Activated CD8-positive, alpha-beta memory T cell treated with anti-CD3 and anti-CD28 coated beads for 1 hour (primary cell): ENCODE measurements at places on chromosomes 3 and 15.

GRCh38 chr3:17207019-17207418 lies 322.3 kb downstream of the PLCL2 start:
- no peak for DNase-seq

DNA sequence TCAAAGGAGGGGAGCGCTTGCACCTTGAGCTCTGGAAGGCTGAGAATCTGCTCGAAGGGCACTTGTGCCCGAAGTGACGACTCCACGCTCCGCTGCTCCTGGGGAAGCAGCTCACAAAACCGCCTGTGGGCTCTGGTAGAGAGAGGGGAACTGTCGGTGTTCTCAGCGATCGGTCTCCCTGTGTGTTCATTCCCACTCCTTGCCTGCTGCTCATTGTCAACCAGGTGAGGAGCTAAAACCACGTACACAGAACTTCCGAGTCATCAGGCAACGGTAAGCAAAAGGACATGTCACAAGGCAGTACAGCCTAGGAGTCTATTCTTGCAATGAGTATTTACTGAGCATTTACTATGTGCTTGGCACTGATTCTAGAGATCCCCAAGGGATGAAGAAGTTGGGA lies 1.5 kb downstream of the CIB1 start:
- DNase-seq = no peak

DNA sequence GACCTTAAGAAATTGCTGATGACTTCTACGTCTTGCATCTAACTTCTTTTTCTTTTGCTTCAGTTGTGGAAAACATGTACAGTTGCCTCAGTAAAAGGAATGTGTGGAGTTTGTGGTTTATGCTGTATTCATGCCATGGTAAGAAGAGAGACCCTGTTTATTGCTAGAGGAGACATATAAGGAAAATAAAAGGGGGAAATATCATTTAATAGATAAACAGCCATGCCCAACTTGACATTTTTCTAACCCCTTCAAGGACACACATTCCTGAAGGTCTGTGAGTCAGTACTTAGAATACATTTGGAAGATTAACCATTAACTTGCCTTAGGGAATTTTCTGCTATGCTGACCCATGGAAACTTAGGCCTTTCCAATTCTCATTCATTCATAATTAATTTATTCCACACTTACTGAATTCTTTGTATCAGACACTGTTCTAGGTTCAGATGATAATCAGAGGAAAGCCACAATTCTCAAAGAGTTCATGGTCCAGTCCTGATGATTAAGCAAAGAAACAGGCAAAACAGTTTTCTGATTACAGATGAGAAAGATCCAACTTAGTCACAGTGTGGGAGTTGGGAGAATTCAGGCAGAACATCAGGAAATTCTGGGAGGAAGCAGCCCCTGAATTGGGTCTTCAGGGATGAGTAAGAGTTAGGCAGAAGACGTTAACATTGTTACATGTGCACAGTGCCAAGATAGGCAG lies 329.8 kb upstream of the RASGRP1 start:
- no peak for DNase-seq

- DNase-seq = no peak
Measured at GRCh38 chr3:14890476-14890875, 56.9 kb upstream of the NR2C2 start.

GRCh38 chr3:153356908-153357307 lies 194.9 kb downstream of the RAP2B start:
- DNase-seq = no peak

GRCh38 chr3:157533298-157534070 lies 30.3 kb upstream of the VEPH1 start:
- DNase-seq = no peak

DNA sequence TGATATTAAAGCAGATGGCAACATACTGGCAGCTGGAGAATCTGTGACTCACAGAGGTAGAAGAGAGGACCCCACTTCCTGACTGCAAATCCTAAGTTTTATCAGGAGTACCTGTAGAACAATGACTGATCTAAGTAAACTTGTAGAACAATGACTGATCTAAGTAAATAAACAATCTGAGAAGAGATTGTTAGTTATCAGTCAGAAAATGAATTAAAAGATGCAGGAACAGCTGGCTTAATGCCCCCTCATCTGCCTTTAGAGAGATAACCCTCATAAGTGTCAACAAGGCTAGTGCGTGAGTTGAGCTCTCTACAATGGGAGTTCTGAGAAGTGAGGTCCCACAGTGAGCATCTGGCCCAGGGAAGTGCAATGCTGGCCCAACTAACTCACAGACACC lies 14.6 kb downstream of the ACAD11 start:
- no peak for DNase-seq

- no peak for DNase-seq
Measured at GRCh38 chr3:136708333-136708985, 43.7 kb downstream of the STAG1 start.

GRCh38 chr3:102741105-102741504 lies 306.3 kb downstream of the ZPLD1 start:
- no peak for DNase-seq

- no peak for DNase-seq
Measured at GRCh38 chr3:124669470-124669869, 60.8 kb upstream of the UMPS start.

DNA sequence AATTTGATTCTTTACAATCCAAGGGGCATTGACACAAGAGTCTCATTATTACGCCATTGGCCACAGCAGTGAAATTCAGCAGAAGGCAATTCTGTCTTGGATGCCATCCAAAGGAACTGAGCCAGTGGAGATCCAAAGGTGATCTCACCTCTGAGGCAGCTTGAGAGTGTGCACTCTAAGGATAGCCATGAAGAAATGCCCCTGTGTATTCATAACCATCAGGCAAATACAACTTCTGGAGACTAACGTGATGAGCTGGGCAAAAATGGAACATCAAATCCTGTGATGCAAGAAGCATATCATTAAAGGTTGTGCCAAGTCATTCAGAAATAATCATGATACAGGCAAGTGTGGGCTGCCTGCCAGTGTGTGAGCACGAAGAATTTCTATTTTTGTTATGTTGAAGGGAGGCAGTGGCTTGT lies 41.4 kb downstream of the ROBO2 start:
- DNase-seq = no peak
